Natural killer cell (primary cell): ENCODE measurements at places on chromosomes 7 and 10. TPM values are rescaled to one million over a fixed set of nuclear protein-coding genes. Genes with fewer than 3 reads are reported as not detected.

DNA sequence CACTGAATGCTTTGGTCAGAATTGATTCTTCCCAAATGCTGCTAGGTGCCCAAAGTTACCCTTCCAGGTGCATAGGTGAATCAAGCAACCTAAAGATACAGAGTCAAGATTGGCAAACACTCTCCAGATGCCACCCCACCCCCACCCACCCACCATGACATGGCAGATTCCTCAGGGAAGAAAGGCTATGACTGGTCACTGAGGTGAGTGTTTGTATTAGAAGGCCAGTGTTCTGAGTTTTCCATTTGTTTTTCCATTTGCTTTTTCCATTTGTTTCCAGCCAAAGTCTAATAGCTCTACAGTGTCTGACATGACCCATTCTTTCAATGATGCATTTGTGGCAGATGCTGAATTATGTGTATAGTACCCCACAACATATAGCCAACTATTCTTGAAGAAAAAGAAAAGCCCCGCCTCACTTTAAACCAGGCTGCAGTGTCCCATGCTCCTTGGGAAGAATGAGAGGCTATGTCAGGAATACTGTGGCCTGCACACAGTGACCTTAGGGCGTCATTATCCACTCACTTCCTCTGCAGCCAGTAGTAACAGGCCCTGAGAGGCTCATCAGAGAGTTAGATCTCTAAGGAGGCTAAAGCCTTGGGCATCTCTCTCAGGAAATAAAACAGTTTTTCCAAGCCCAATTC is 16.1 kb upstream of the HIBADH start:
- DNase-seq, result no peak

Gene OR2A7
- total RNA-seq, result not detected

Gene FRMPD2
- total RNA-seq, result 0.20 TPM

Gene INHBA
- total RNA-seq, result not detected

- no peak for DNase-seq
Observed at GRCh38 chr7:105805447-105806019, 70.9 kb downstream of the ATXN7L1 start.

Gene AZGP1
- not detected for total RNA-seq

Gene CALCR
- total RNA-seq, result not detected

Gene SPDYE18
- not detected for total RNA-seq

GRCh38 chr7:39898867-39899266 is 51.2 kb upstream of the CDK13 start:
- DNase-seq, result no peak

- DNase-seq, result no peak
Observed at GRCh38 chr10:29329420-29329819, 40.5 kb downstream of the LYZL1 start.

- no peak for DNase-seq
Observed at GRCh38 chr10:74794531-74794930, 31.9 kb upstream of the KAT6B start.

DNA sequence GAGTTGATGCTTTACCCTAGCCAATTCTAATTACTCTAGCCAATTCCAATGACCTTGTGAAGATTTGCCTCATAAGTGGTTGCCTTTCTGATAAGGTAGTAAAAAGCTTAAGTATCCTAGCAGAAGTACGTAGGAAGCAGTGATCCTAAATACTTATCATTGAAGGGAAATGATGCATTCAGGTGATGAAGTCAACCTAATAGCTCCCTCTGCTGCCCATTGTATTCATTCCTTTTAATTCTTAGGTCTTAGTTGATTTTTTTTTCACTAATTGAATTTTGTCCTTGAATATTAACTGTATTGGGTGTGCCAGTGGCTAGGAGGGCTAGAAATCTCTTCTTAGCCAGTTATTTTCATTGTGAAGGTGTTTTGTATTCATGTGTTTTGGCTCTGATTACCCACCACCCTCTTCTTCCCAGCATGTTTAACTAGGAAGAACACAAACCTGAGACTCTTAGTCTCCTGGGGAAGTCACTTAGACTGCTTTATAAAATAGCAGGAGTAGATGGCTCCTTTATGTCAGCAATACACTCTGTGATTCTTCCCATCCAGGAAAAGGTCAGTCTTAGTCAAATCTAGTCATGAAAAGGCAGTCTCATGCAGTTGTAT is 46.3 kb downstream of the PLEKHA8 start:
- DNase-seq, result peak; percentile 43
